GM06990 (cell line): ENCODE measurements at places on chromosomes 7 and 10.

DNA sequence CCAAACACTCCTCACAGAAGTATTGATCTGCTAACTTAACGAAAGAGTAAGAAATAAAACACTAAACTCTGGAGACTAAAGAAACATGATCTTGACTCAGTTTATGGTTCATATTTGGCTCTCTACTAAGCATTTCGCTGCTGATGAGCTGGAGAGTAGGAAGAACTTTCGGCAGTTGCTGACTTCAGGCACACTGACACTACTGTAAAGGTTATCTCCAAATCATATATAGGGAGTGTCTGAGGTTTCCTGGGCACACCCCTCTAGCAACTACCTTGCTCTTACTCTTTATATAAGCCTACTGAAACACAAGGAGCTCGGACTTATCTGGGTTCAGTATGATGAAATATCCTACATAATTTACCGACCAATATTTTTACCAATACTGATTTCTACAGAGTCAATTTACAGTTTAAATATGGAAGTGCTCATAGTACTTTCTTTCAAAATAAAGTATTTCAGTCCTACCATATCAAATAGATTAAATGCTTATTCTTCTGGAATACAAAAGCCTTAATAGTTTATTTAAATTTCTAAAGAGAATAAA, 39.5 kb downstream of the ERCC6 start:
- DNase-seq: no peak

DNA sequence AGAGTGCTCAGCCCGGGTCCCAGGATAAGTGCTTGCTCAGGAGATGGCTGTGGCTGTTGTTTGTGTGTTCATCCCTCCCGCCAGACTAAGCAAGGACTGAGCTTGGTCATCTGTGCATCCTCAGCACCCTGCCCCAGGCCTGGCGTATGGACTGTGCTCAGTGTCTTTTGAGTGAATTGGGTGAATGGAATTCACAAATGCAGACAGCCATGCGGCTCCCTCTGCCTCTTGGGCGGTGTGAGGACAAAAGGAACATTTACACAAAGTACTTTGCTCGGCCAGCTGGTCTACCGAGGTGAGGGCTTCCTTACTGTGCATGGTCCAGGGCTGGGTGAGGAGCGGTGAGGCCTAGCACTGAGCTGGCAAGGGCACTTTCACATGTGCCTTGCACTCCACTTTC, 120.2 kb downstream of the CDH23 start:
- no peak for DNase-seq

GRCh38 chr10:31765541-31765940, 163.1 kb downstream of the ARHGAP12 start:
- DNase-seq: no peak

DNA sequence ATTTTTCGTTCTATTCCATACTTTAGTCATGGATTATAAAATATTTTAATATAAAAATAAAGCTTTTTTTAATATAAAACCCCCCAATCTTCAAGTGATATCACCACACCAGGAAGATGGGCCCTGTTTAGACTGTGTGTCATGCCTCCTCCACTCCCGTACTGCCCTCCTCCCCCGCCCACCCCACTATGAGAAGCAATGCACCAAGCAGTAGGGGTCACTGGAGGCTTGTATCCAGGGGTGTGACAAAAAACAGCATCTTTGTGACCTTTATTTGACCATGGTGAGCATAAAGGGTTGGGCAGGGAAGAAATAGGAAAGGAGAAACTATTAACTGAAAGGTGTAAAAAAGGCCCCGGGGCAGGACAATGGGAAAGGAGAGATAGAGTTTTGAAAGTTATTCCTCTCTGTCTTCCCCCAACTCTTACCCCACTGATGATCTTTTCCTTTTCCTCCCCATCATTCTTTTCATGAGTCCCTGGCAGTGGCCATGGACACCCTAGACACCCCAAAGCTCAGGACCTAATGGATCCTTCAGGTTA, 3.5 kb downstream of the PITX3 start:
- DNase-seq: no peak

DNA sequence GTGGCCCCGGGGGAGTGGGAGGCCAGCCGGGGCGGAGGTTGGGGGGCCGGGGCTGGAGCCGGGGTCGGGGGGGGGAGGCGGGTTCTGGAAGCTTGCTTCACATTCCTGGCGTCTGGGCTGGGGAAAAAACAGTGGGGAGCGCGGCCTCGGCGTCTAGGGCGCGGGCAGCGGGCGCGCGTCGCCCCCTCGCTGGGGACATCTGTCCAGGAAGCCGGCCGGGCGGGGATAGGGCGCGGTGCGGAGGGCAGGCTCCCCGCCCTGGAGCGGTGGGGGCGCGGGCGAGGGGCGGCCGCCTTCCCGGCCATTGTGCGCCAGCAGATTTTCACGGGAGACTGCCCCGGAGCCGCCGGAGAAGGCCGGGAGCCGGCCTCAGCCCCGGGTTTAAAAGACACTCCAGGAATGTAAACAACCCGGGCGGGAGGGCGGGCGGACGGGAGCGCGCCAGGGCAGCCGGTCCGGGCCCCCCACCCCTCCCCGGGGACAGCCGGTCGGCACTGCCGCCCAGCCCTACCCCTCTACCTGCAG, 1.4 kb downstream of the ZMIZ1 start:
- no peak for DNase-seq
